ENCODE measurements at places on chromosomes 7 and 10.

DNA sequence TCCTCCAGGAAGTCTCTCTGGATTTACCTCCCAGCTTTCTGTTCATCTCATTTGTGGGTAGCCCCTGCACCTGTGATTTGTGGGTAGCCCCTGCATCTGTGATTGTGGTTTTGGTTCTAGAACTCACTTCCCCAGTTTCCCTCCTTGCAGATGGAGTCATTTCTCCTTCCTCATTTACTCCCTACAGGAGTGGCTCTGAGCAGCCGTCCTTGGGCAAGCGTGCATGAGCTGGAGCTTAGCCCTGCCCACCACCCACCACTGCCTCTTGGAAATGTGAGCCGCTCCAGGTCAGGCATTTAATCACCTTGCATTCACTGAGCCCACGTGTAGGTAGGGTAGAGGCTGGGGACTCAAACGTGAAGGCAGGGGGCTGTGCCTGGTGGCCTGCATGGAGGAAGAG is 8.2 kb downstream of the COL26A1 start:
- no peak for DNase-seq

GRCh38 chr7:55484241-55484640 is 88.1 kb downstream of the VOPP1 start:
- no peak for DNase-seq

DNA sequence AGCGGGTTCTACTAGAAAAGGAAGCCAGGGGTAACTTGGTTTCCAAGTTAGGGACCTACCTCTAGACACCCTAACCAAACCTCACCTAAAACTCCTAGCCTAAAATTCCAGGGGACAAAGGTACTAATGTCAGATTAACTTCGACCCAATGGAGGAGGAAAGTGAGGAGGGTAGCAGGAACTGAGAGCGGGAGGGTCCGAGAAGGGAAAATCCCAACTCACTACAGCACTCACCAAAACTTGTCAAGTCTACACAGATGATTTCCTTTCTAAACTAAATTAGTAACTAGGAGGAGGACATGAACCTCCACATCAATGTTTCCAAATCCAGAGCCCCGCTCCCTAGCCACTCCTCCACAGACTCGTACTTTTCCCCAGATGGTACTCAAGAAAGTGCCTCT is 22.6 kb downstream of the CHCHD3 start:
- no peak for DNase-seq

DNA sequence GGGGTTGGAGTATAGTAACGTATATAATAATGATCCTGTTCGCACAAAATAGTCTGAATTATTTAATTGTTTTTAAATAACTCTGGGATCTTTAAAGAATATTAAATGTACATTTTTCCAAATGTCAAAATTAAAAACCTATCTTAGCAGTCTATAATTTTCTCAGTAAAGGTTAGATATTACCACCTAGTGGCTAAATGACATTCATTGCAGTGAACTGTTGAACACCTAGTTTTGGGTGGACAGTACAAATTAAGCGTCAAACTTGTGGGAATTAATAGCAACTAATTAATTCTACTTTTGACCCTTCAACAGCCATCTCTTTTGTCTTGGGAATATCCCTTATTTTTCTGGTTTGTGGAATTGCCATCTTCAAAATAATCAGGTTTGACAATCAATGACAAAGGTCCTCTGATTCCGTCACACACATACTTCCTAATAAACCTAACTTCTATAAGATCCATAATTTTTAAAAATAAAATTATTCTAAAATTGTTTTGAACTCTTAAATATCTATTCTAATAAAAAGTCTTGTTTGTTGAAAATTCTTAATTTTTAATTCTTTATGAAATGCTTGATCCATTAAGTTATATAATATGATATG is 165.7 kb downstream of the SEMA3D start:
- DNase-seq: no peak

Measured in midbrain (tissue), 1 donor.